K562 (cell line): ENCODE measurements at places on chromosomes 7 and 10.

GRCh38 chr10:8766899-8767298 lies 712.4 kb downstream of the GATA3 start:
- DNase-seq, result no peak

DNA sequence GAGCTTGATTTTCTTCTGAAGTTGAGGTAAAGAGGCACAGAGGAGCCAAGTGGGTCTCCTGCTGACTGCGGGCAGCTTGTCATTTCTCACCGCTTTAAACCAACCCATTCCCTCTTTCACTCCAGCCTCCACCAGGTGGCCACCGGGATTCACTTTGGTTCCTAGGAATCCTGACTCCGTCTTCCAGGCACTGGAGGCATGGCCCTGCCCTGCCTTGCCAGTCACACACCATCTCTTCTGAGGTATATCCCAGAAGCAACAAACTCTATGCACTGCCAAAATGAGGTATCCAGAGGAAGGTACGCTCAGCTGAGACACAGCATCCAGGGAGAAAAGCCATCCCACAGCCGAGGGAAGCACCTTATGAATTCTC lies 280.8 kb downstream of the TNS3 start:
- no peak for DNase-seq

- DNase-seq, result no peak
Observed at GRCh38 chr10:95814011-95814727, 58.2 kb downstream of the ENTPD1 start.

DNA sequence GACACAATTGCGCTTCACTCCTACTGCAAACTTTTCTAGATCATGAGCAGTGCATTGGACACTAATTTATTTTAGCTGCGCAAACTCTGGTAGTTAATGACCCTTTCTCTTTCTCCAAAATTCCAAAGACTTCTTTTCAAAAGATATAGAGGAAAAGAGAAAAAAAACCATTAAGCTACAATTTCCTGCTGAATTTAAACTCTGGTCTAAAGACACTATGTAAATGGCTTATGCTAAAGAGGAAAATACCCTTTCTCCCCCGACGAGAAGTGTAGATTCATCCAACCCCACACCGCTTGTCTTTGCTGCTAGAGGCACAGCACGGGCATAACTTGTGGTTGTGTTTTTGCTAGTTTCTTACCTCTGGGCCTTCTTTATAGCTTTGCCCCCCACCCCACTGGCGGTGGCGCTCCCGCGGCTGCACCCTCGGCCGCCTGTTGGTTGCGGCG lies 84.1 kb downstream of the SNX10 start:
- no peak for DNase-seq

DNA sequence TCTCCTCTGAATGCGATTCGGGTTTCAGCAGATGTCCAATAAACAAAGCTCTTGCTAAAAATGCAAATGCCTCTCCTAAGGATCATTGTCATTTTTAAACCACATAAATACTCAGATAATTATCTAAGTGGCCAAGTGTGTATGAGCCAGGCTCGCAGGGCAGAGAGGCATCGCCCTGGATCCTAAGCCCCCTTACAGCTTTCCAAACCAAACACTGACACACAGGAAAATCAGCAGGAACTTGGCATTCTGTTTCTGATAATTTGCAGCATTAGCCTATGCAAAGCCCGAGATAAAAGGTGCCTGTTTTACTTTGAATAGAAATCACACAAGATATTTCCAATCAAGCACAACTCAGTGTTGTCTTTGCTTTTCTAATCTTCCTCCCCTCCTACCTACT lies 134.4 kb downstream of the ABCA13 start:
- DNase-seq, result no peak

DNA sequence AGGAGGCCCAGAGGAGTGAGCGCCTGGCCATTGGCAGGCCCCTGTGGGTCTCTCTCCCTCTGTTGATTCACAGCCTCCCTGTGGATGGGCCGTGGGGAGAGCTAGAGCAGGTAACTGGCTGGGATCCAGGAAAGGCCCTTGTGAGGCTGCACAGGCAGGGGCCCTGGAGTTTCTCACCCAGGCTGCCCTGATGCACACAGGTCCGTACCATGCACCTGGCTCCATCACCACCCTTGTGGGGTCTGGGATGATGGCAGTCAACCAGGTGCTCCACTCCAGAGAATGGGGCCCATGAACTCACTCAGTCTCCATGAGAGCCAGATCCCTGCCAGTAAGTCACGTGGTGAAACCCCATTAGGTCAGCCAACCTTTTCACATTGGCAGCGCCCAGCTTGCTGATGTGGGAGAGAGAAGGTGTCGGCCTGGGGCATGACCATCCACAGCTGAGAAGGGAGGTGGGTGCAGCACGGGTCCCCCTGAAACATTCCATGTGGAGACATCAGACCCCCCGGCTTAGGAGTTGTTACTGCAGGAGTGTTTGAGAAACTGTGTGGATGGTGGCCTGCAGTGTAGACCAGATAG lies 320.8 kb downstream of the ADARB2 start:
- DNase-seq, result no peak

- no peak for DNase-seq
Observed at GRCh38 chr7:20374399-20374798, 43.7 kb downstream of the ITGB8 start.

DNA sequence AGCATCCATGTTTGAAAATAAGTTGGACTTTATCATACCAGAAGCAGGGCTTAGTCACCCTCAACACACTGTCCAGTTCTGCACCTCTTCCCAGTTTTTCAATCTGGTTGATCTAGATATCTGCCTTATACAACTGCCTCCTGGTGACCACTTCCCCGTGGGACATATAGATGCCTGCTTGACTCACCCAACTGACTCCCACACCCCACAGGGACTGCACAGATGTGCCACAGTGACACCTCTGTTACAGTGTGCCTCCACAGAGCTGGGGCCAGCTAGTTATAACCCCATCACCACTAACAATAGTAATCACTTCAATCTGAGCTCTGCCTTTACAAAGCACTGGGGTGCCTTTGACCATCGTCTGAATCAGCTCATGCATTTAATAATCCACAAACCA lies 82.6 kb upstream of the AOAH start:
- no peak for DNase-seq

DNA sequence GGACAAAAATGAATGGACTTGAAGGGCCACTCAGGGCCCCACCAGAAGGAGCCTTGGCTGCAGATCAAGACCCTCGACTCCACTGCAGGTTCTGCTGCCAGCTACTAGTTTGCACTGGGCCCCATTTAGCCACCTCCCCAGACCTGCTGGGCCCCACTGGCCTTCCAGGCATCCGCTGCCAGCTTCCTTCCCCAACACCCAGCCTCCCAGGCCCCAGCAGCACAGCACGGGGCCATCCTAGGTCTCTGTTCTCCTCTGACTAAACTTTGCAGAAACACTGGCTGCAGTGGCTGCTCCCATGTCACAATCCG lies 277.4 kb upstream of the KLF14 start:
- no peak for DNase-seq

- DNase-seq, result no peak
Observed at GRCh38 chr7:67890316-67890715, 893.7 kb downstream of the TYW1 start.

- DNase-seq, result no peak
Observed at GRCh38 chr10:98272656-98273055, 4.7 kb upstream of the LOXL4 start.

- no peak for DNase-seq
Observed at GRCh38 chr10:118939211-118940007, 90.1 kb upstream of the NANOS1 start.

DNA sequence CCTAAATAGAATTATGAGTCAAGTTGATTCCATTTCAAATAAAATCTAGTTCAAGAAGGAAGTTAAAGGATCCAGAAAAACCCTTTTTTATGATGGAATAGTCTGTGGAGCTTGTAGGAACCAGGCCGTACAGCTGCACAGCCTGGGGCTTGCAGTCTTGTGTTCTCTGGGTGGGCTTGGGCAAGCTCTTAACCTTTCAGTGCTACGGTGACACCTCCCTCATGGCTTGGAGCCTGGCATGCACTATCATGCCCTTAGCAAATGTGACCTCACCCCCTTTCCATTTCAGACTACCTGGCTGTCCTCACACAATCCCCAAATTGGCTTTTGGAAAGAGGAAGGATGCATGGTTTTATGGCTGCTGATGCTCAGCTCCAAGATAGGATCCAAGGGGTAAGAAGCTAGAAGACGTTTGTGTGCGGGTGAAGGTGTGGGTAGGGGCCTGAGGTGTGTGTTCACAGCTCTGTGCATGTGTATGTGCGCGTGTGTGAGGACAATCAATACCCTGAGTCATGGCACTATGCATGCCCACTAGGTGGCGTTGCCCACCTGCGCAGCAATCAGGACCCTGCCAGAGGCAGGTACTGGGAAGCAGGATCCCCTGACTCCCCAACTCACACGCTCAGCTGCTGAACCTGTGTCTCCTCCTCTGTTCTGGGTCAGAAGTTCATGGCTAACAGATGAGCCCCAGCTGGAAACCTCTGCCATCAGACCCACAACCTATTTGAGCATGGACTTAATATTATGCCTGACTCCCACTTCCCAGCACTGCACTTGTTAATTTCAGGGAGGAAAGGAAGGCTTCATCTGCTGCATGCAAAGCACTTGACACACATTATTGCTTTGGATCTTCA lies 113.4 kb downstream of the PTPN20 start:
- DNase-seq, result peak; percentile 87

- no peak for DNase-seq
Observed at GRCh38 chr10:18572959-18573561, 78.3 kb downstream of the NSUN6 start.

DNA sequence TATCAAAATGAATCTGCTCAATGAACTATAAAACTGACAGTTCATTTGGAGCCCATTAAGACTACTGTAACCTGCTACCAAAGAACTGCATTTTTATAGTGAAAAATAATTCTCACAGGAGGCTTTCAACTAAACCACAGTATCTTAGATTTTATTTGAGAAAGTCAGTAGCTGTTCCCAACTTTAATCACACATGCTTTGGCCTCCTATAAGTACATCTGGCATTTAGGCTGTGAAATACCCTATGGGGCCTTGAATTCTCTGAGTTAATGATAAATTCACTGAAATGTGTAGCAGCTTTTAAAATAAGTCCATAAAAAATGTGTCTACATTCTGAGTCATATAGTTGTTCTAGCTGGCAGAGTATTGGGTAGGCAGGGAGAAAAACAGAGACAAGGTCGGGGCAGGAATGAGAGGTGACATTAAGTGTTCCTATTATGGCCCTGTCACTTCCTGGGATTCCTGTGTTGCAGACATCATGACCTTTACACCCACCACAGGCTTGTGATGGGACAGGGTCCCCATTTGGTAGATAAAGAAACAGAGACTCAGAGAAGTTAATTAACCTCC lies 588.8 kb downstream of the REEP3 start:
- DNase-seq, result no peak

DNA sequence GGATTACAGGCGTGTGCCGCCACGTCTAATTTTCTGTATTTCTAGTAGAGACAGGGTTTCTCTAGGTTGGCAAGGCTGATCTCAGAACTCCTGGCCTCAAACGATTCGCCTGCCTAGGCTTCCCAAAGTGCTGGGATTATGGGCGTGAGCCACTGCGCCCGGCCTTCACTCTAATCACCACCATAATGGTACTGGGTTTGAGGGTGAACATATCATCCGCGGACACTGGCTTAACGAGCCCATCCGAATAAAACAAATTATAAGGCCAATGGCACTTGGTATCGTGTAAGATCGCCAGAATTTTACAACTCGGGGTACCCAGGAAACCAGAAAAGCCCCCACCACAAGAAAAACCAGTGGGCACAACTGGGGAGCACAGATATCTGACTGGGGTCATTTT lies 580 bp downstream of the FAM200A start:
- no peak for DNase-seq

DNA sequence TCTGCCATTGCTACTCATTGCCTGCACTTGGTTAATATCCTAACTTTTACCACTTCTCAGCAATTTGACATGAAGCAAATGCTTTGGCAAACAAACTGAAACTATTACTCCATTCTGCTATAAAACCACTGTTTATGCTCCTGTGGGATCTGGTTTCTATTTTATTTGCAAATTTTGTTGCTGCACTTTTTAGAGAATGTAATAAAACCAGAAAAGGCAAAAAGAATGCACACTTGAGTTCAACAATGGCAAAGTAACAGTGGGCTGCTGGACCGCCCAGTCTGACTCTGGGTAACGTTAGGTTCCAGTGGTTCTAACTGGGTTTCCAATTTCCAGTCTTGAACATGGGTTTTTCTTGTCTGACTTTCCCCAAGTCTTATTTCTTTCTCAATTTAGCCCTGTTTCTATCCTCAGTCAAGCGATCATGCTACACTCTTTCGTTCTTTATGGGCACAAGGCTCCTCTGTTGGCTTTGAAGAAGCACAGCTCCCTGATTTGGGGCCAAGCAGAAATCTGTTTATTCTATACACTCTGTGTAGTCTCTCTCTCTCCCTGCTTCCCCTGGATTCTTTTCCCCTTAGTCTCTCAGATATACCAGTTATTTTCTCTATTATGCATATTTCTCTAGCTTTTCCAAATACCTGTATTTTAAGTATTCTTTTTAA lies 129.2 kb upstream of the FAM3C start:
- DNase-seq, result no peak

GRCh38 chr10:25083546-25084111 lies 67.2 kb downstream of the THNSL1 start:
- no peak for DNase-seq

GRCh38 chr10:7333961-7334641 lies 76.7 kb downstream of the SFMBT2 start:
- DNase-seq, result no peak

DNA sequence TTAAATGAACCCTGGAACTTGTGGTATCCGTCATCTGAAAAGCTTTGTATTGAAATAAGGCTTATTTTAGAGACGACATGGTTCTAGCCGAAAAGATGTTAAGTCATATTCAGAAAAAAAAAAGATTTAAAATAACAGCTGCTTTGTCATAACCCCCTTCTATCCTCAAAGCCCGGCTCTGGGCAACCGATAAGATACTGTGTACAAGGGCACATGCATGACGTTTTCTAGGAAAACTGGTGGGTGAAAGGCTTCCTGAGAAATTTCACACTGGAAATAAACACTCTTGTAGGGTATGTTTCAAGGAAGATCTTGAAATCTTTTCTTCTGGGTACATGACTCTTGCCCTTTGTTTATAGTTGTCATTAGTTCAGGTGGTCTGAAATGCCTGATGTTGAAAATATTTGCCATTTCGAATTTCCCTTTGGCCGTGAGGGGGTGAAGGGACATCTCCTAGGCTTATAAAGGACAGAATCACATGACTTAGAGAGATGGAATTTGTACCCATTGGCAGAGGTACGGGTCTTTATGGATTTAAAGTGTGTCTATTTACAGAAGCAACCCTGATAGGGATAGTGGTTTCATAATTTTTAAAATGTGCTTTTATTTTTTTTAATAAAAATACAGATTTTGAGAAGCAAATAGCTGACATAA lies 232.5 kb downstream of the PTEN start:
- no peak for DNase-seq

- no peak for DNase-seq
Observed at GRCh38 chr10:62826273-62826672, 10.1 kb upstream of the EGR2 start.

- no peak for DNase-seq
Observed at GRCh38 chr7:104956753-104957450, 57.1 kb upstream of the KMT2E start.

GRCh38 chr7:155286686-155287085 lies 11.0 kb upstream of the INSIG1 start:
- DNase-seq, result no peak
